ENCODE measurements at places on chromosomes 13 and 19.
A peak's percentile ranks its signal among the peaks of the same experiment; 100 is the strongest.

DNA sequence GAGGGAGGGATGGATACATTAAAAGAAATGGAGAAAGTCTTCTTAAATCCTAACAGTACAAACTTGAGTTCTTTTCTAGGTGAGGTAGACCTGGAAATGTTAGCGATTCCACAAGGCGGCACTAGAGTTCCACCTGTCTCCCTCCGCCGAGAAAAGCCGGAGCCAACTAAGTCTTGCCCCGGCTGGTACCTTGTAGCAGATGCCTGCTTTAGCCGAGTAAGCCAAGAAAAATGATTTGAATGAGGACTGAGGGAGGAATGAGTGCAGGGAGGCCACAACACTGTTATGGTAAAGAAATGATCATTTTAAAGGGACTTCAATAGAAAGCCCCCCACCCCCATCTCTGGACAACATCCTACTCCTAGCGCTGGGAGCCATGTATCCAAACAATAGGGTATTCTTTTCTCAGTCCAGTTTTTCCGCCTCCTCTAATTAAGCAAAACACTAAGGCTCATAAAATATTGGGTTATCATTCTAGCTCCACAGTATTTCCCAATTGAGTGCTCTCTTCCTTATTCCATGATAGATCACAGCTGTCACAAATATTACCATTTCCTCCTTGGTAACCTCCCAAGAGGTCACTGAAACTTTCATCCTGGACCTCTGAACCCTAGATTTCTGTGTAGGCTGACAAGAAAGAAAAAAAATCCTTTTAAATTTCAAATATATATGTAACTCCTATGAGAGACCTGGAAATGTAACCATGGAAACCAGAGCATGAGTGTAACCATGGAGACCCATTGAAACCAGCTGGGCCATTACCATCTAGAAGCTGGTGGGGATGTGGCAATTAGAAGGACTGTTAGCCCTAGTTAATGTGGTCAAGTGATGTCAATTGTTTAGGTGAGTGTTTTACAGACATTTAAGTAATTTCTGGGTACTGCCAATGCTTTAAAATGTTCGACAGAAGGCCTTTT, 58.3 kb downstream of the GPALPP1 start:
- DNase-seq = peak; percentile 89

DNA sequence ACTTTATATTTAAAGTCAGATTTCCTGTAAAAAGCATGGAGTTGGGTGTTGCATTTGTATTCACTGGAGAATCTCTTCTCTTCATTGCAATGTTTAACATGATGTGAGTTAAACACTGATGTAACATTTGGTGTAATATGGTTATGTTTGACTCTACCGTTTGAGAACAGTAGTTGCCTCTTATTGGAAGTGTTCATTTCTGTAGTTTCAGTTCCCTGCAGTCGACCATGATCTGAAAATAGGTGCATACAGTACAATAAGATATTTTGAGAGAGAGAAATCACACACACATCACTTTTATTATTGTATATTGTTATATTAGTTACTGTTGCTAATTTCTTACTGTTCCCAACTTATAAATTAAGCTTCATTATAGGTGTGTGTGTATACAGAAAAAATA, 105.2 kb upstream of the SPACA7 start:
- DNase-seq = no peak

DNA sequence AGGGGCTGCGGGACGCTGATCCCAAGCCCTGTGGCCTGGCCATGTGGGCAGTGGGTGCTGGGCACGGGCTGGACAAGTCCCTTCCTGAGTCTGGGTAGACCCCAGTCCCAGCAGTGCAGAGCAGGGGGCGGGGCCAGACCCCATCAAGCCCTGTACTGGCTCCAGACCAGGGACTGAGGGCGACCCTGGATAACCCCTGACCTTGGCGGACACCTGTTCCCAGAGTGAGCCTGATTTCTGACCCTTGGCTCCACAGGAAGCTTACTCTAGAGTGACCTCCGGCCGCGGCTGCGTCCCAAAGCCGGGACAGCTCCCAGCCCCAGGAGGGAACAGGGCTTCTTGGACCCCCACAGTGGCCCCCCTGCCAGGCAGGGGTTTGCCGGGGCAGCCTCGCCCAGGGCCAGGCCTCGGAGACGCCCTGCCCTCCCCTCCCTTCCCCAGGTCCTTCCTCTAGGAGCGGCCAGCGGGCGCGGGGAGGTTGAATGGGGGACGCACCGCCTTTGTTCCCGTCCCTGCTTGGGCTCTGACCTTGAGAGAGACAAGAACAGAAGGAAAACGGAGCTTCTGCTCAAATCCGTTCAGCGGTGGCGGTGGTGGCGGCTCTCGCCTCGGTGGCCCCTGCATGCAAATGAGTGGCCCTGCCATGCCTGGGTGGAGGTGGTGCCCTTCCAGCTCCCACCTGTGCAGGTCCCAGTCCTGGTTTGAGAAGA, 2.3 kb upstream of the EFNA2 start:
- no peak for DNase-seq

DNA sequence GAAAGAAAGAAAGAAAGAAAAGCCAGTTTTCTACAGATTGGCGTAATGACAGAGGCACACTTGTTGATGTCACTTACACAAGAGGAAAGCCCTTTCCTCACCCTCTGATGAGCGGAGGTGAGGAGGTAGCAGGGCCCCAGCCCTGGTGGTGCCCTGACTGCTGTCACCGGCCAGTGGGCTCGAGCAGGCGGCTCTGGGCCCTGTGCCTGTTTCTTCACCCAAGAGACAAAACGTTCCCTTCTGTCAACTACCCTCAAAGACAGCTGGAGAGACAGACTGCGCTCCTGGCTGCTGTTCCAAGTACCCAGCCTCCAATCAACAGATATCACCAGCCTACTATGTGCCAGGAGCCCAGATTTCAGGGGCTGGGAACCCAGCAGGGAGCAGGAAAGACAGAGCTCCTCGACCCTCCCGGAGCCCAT, 10.1 kb downstream of the EPS15L1 start:
- DNase-seq = no peak

- no peak for DNase-seq
Measured at GRCh38 chr13:67841071-67841470, 610.9 kb upstream of the PCDH9 start.

DNA sequence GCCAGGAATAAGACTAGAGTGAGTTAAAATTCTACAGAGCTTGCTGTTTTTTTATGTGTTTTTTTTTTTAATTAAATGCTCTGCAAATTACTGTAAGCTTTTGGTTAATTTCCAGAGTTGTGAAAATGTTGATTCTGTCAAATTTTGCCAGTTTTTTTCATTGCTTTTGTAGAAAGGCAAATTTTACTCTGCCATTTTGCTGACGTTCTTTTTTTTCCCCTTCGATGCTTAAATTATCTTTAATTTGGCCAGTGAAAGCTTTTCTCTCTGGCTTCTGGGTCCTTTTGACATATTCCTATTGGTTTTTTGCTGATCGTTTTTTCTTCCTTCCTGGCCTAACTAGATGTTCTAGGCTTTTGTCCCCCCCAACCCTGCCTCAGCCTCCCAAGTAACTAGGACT, 23.8 kb upstream of the EVI5L start:
- DNase-seq = no peak

- no peak for DNase-seq
Measured at GRCh38 chr19:45676851-45677263, 8.8 kb downstream of the GIPR start.

- no peak for DNase-seq
Measured at GRCh38 chr19:19710506-19710905, 22.4 kb downstream of the ZNF14 start.

- no peak for DNase-seq
Measured at GRCh38 chr13:84139561-84140158, 257.4 kb upstream of the SLITRK1 start.

GRCh38 chr13:92303428-92303827, 905.0 kb downstream of the GPC5 start:
- DNase-seq = peak; percentile 97

DNA sequence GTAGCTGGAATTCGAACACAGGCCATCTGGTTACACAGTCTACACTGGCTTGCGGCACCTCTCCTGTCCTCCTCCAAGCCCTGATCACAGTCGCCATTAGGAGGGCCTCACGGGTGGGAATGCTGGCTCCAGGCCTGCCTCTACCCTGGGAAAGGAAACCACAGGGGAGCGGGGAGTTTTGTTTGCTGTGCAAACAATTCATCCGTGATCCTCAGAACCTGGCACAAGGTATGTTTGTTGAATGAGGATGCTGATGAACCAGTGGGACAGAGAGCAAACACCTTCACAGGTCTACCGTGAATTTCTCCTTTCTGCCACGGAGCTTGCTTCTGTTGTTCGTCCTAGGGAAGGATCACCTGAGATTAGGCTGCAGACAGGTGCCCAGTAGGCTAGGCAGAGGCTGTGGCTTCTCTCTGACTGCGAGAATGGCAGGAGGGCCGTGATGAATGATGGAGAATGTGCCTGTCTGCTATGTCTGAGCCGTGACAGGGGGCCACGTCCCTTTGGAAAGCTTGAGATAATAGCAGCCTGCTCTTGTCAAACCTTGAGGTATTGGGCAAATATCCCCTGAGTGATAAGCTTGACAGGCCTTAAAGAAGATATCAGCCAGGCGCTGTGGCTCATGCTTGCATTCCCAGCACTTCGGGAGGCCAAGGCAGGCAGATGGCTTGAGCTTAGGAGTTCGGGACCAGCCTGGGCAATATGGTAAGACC, 36.7 kb downstream of the PIN1 start:
- DNase-seq = no peak

DNA sequence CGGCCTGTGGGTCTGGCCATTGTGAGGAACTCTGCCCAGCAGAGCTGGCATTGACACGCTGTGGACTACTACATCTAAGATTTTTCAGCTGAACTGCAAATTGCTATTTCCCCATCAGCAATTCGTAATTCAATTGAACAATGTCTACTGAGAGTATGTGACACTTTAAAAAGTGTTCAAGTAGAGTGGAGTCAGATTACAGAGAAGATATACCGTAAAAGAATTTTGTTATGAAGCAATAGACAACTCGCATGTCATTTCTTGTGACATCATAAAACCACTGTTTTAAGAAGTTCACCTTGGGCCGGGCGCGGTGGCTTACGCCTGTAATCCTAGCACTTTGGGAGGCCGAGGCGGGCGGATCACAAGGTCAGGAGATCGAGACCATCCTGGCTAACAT, 32.5 kb upstream of the C1QTNF9 start:
- DNase-seq = no peak

GRCh38 chr13:39682788-39683187, 27.3 kb downstream of the COG6 start:
- DNase-seq = no peak

DNA sequence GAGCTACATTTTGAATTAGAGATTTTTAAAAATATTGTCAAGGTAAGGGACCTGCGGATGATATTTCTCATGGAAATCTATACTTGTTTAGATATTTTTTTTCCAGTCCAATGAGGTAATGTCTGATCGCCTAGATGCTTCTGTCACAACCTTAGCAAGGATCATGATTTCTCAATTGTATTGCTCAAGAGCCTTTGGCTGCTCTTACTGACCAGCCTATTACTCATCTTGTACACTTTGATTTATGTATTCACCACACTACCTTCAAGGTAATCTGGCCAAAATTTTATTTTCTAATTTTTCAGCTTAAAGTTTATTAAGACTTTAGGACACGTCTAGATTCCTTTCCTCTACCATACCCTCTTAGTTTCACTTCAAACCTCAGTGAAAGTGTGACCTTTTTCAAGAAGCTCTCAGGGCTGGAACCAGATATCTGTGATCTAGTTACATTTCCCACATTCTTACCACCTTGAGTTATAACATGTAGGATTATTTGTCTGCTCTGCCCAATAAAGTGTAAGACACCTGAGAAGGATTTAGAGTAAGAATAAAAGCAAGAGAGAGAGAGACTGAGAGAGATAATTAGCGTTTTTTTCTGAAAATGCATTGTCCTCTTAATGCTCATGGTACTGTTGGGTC, 197.1 kb downstream of the ITGBL1 start:
- DNase-seq = peak; percentile 95

- no peak for DNase-seq
Measured at GRCh38 chr13:71587193-71587592, 279.8 kb downstream of the DACH1 start.

GRCh38 chr19:41919948-41920712, 8.1 kb downstream of the ERFL start:
- DNase-seq = no peak

DNA sequence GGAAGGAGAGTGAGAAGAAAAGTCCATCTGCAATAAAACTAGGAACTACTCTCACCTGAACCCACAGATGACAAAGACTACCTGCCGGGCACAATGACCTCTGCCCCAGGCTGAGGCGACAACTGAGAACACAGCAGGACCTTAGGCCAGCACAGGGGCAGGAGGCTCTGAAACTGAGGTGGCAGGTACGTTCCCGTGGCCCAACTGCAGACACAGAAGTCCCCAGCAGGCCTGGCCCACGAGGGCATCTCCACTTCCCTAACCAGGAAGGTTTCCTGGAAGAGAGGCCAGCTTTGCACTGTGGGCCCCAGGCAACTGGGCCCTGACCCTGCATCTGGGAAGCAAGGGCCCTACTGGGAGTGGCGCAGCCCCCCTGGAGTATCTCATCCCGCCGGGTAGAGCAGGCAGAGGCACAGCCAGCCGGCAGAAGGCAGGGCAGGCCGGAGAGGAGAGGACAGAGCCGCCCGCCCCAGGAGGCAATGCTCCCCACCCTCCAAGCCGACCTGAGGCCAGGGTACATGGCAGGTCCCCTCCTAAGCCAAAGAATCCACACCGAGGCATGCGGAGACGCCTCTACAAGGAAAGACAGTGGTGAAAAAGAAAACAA, 32.7 kb downstream of the STK24 start:
- DNase-seq = peak; percentile 31

DNA sequence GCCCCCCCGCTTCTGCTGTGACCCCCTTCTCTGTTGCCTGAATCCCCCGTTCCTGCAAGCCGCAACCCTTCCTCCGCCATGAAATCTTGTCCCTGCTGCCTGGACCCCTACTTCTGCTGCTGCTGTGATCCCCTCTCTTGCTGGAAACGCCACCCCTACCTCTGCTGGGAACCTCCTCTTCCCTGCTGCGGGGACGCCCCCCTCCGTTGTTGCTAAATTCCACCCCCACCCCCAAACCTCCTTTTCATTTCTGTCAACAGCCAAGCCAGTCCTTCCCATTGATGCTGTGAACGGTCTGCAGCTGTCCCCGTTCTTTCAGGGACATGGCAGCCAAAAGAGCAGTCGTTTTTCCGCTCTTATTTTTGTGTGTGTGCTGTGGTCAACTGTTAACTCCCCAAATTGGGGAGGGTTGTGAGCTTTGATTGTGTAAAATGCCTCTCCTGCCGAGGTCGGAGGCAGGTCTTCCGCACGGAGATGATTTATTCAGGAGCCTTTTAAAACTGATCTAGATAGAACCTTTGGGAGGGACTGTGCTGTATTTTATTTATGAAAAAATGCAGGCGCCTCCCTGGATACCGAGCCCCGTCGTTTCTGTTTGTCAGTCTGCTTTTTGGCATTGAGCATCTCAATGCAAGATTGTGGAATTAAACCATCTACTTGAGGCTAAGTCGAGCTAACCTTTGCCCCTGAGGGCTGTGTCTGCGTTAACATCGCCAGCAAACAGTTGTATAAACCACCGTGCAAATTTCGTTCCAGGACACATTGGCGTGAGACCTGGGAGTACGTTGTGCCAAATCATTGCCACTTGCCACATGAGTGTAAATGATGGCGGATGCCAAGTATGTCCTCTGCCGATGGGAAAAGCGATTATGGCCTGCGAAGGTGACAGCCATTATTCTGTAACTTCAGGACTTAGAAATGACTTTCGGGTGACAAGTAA, 27.9 kb upstream of the NDUFS7 start:
- peak; percentile 22 for DNase-seq

- DNase-seq = peak; percentile 61
Measured at GRCh38 chr19:57406516-57407123, 4.3 kb upstream of the ZNF17 start.
